Activated T-helper 1 cell treated with anti-CD3 and anti-CD28 coated beads, Interleukin-12 subunit alpha, Interleukin-12 subunit beta, Interleukin-2, Interleukin-4 antibody, amounts not matched to agents 30 ng/mL and 10 ng/mL and 1 ng/mL, durations not matched to agents 14 hours and 24 hours and 36 hours (primary cell): ENCODE measurements at places on chromosomes 7 and 10. TPM values are rescaled to one million over a fixed set of nuclear protein-coding genes. Genes with fewer than 3 reads are reported as not detected.

DNA sequence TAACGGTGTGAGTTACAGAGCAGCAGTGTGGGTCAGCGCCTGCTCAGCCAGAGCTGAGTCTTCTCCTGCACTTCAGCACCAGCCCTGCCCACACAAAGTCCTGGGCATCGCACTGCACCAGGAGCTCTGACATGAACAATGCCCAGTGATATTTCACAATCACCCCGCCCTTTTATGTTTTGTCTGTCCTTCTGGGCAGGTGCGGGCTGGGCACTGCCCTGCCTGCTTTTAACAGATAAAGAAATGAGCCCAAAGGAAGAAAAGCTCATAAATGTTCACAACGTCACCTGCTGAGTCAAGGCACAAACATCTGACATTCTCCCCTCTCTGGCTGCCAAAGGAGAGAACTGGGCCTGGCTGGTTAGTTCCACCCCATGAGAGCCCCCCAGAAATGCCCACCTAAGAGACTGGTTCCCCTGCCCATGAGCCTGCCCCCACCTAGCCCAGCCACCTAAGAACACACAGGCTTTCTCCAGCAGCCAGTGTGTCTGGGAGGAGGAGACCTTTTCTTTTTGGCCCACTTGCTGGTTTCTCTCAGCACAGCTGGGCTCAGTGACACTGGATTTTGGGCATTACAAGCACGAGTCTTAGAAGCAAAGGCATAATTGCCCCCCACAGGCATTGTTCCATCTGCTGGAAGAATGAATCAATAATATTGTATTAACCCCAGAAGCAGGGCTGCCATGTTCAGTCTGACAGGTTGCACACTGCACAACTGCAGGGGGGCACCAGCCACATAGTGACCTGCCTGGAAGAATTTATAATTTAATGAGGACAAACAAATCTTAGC, 22.3 kb downstream of the CALML3 start:
- DNase-seq, result no peak

- no peak for DNase-seq
Observed at GRCh38 chr10:100829933-100830727, 82.6 kb upstream of the SLF2 start.

GRCh38 chr7:24175603-24176002, 108.4 kb upstream of the NPY start:
- DNase-seq, result no peak

DNA sequence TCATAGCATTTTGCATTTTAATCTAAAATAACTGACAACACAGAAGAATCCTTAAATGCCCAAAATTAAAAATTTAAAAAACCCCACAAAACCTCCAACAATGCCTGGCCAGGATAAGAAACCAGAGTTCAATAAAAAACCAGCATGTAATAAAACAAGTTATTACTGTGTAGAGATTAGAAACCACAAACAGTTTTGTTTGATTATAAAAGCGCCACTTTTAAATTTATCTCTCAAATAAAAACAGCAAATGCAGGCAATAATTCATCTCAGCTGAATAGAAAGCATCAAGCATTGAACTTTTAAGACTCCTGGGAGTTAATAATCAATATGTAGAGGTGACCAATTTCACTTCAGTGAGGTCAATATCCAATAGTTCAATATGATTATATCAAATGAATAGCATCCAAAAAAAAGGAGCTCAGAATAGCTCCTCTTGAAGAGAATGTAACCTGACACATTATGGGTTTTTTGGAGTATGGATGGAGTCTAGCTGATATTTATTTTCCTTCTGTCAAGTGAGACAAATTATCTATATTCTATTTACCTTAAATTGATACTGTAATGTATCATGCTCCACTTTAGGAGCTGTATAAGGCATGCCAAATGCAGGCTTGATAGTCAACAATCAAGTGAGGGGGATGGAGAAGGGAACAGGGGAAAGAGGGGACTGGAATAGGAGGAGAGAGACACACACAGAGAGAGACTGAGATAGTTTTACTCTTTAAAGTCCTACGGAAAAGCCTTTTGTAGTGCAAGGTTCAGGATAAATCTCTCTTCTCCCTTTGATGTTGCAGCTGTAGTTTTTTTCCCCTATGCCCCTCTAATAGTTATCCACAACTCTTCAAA, 130.9 kb downstream of the RSU1 start:
- DNase-seq, result no peak

GRCh38 chr7:141575164-141575563, 24.0 kb downstream of the AGK start:
- no peak for DNase-seq

DNA sequence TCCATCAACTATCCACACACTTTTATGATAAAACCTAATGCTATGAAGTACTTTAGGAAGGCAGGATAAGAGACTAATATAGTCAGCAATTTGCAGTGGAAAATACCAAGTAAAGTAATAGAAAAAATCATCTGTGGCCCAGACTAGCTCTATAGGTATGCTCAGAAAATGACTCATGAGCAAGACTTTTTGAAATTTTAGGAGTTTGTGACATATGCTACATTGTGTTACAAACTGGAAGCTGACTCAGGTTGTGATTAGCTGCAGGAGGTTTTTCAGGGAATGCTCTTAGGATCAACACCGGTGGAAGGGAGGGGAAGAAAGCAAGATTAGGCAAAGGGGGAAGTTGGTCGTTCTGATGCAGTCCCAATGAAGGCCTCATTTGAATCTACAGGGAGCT, 56.1 kb downstream of the FEZF1 start:
- DNase-seq, result no peak

DNA sequence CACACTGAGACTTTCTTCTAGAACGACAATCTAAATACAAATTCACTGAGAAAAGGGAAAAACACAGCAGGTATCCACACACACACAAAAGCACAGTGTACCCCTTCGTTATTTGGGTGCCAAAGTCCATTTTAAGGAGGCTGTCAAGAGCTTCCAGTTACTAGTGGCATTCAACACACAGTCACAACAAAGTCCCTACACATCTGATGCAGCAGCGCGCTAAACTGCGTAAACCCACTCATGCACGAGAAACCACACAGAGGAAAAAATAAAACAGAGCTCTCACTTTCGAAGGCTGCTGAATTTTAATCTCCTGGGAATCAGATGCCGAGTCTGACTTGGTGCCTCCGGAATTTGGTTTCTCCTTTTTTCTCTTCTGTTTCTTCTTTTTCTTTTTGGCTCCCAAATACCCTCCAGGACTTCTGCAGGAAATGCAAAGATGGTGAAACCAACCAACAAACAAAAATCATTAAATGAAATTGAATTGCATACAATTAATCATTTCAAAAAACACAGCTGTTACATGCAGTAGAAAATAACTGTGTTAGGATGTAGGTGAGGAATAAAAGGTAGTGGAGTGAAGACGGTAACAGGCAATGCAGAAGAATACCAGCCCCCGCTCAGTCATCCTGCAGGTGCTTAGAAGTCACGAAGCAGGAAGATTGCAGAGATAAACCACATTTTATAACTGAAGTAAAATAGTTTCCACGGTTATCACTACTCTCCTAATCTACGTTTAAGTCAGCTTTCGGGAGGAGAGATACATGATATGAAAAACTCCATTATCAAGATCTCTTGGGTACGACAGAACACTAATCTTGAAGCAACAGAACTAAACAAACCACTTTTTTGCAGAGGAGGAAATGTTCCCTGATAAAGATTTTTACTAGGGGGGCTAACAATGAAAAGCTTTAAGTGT, 27.1 kb downstream of the NMT2 start:
- no peak for DNase-seq

- DNase-seq, result no peak
Observed at GRCh38 chr7:92953657-92954056, 117.3 kb upstream of the CDK6 start.

DNA sequence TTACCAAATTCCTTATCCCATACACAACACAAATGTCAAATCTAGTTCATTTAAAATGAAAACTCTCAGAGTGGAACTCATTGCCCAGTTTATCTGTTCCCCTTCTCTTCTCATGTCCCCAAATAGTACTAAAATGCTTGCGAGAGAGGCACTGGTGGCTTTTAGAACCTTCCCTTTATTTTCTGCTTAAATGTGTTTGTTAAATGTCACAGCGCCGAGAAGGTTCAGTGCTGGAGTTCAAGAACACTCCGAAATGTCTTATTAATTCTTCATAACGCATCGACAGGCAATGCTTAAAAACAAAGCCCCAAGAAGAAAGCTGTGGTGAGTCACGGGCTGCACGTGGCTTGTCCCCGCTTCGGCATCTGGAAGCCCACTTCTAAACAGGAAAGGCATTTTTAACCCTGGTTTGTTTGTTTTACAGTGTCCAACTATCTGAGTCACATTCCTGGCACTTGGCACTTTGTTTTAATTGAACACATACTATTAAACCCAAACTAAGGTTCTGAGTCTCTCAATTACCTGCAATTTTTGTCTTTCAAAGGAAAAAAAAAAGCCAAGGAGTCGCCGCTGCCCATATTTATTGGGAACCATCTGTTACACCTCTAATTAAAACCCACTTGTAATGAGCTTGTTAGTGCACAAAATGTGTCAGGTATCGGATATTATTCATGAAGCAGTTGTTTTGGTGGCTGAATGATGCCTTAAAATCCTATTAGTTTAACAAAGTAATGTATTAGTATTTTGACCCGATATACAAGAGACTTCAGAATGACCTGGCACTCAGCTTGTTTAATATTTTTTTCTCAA, 49.9 kb upstream of the MGMT start:
- DNase-seq, result no peak

DNA sequence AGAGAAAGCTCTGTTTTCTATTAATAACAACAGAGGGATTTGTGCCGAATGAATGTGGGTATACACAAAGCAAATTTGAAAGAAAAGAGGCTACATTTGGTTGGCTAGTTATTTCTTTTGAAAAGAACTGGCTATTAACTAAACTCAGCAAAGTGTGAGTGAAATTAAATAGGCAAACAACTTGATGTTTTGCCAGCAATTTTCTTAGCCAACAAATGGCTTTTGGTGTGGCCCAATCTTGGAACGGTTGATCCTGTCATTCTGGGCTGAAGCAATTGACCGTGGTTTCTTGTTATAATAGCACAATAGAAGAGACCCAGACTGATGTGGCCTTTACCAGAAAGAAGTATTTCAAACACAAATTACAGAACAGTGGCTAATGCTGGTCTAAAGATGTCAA, 898.6 kb downstream of the KCNMA1 start:
- no peak for DNase-seq

DNA sequence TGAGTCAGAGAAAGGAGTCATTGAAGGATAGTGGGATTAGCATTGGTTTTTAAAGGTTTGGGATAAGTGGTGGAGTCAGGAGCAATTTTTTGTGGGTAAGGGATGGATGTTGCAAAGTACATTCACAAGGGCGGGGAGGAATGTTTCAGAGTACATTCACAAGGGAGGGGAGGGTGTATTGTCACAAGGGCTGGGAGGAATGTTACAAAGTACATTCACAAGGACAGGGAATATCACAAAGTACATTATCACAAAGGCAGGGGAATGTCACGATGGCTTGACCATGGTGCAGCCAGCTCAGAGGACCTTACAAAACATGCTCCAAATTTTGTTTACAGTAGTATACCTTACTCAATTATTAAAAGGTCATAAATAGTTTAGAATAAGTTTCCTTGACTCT, 30.3 kb downstream of the C1GALT1 start:
- DNase-seq, result no peak

- DNase-seq, result no peak
Observed at GRCh38 chr10:12909836-12910185, 91.7 kb downstream of the CCDC3 start.

MEIG1 gene
- total RNA-seq, result 0.44 TPM in 1 of 2 replicates, not detected in the other

GPR22 gene
- total RNA-seq, result not detected in 2 replicates

CDK6 gene
- 328 and 332 TPM in 2 replicates for total RNA-seq

LRRC18 gene
- not detected in 2 replicates for total RNA-seq

PAPSS2 gene
- 0.07 and 0.21 TPM in 2 replicates for total RNA-seq

GPR158 gene
- total RNA-seq, result not detected in 2 replicates
